ENCODE measurements at places on chromosomes 3 and 15.

DNA sequence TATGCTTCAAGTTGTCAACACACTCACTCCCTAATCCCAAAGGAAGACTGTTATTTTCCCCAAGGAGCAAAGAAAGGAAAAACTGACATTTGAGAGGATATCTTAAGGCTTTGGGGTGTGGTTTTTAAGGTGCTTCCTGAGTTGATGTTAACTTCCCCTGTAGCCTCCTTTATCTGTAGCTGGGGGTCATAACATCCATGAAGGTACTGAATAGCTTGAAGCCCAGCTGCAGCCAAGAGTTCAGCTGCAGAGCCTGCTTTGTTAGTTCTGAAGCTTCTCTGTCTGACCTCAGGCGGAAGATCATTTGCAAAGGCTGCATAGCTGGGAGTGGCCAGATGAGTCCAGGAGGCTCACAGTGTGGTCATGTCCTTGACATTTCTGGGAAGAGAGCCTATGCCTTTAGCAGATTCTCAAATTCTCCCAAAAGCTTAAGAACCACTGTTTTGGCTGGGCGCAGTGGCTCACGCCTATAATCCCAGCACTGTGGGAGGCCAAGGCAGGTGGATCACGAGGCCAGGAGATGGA, 165.4 kb downstream of the SV2B start:
- no peak for DNase-seq

- no peak for DNase-seq
Measured at GRCh38 chr3:51971350-51971749, 2.5 kb downstream of the ABHD14B start.

DNA sequence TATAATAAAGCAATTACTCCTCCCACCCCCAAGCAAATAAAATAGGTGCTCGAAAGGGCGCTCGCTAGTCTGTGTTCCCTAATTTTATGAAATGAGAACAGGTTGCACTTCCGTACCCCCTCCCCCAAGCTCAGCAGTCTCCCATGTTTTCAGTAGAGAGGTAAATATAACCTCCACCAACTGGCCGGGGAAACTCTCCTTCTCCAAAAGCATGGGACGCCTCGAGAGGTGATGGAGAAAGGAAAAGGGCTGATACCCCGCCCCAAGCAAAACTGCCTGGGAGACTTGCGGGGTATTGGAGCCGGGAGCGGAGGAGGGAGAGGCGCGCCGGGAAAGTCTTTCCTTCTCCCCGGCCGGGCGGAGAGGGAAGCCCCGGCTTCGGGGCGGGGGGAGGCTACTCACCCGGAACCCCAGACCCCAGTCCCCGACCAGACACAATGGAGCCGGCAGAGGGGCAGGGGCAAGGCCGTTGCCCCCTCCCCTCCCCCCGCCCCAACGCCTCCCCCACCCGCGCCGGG, 605 bp downstream of the DCUN1D1 start:
- no peak for DNase-seq

- DNase-seq: no peak
Measured at GRCh38 chr3:37114251-37115145, 59.9 kb downstream of the LRRFIP2 start.

DNA sequence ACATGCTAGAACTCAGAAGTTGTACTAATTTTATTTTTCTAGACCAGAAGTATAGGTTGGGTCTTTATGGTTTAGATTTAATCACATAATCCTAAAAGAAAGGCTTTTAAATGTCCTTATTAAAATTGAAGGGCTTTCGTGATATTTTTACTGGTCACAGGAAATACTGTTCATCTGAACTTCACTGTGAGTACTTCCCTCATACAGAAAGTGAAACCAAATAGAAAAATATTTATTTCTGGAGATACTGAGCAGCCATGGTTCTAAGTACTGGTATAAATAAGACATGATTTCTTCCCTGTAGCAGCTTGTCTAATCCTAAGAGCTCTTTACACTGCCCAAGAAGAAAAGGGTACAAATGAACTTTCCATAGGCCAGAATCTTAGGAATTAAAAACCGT, 2.0 kb downstream of the SNRK start:
- no peak for DNase-seq

GRCh38 chr3:117518364-117518763, 808.8 kb downstream of the TUSC7 start:
- no peak for DNase-seq

GRCh38 chr3:148128136-148128535, 569.6 kb upstream of the AGTR1 start:
- DNase-seq: no peak

DNA sequence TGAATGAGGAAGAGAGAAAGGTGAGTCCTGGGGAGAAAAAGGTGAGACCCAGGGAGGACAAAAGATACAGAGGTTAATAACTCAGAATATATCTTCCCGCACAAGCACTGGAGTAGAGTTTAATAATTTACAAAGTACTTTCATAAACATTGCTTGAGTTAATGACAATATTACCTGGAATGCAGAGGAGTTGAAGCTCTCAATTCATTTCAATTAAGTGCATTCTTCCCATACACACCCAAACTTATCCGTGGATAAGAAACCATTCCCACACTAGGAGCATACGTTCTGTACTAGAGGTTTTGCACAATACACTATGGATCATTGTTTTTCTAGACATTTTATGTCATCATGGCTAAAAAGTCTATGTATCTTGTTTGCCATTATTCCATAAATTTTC, 23.3 kb upstream of the KNG1 start:
- no peak for DNase-seq

GRCh38 chr3:22308871-22309270, 557.9 kb upstream of the ZNF385D start:
- no peak for DNase-seq

GRCh38 chr3:72977060-72977808, 19.4 kb upstream of the PPP4R2 start:
- no peak for DNase-seq

GRCh38 chr3:133742351-133743091, 3.7 kb upstream of the TF start:
- DNase-seq: no peak

DNA sequence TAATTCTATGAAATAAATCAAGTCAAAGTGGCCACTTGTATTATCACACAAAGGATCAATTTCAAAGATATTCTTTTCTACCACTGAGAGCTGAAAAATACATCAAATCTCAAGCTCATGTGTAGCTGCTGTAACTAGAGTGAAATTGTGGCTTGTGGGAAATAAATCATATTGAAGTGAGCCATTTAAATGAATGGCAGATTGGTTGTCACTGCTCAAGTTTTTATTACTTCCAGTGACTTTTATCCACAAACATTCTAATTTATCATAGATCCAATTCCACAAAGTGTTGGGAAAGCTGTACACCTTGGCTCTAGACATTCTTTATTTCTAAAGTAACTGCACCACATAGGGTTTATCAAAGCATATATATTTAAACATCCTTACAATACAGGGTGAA, 285.4 kb downstream of the CNTN3 start:
- DNase-seq: no peak

DNA sequence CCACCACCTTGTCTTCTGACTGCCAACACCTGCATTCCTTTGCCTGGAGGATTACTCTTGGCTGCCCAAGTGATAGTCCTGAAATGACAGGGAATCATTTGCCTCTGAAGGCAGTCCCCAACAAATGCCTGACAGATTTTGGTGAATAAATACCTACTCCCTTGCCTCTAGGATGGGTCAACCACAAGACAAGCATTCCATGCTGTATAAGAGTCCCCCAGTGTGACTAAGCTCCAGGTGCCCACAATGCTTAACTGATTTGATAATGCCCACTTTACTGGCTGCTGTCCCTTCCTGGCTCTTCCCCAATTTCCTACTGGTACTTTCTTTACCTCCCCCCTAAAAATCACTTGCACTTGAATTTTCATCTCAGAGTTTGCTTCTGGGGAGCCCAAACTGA, 14.8 kb downstream of the THRB start:
- no peak for DNase-seq

- DNase-seq: no peak
Measured at GRCh38 chr15:96011136-96011535, 319.4 kb upstream of the NR2F2 start.

- DNase-seq: peak; percentile 2
Measured at GRCh38 chr3:32239307-32240158, 1.1 kb downstream of the CMTM8 start.

- DNase-seq: peak; percentile 59
Measured at GRCh38 chr3:124688581-124689454, 41.4 kb upstream of the UMPS start.

- no peak for DNase-seq
Measured at GRCh38 chr3:82087958-82088357, 326.5 kb upstream of the GBE1 start.

- DNase-seq: no peak
Measured at GRCh38 chr3:24387000-24387399, 107.7 kb downstream of the THRB start.

- DNase-seq: no peak
Measured at GRCh38 chr3:55574671-55575070, 87.6 kb upstream of the WNT5A start.

- no peak for DNase-seq
Measured at GRCh38 chr3:175746308-175746707, 887.2 kb downstream of the NAALADL2 start.

DNA sequence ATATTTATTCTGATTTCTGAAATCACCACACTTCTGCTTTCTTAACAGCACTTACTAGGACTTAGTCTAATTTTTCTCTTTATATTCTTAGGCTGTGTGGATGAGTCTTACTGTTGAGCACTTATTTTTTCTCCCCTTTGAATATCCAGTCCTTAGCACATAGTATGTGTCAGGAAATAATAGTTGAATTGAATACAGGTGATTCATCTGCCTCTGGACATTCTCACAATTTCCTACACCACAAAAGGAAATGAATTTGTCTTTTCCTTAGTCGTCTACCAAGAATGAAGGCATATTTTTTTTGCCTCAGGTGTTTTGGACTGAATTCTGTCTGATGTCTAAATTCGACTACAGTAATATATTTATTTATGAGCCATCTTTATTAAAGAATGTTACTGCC, 204.2 kb downstream of the GHSR start:
- no peak for DNase-seq

DNA sequence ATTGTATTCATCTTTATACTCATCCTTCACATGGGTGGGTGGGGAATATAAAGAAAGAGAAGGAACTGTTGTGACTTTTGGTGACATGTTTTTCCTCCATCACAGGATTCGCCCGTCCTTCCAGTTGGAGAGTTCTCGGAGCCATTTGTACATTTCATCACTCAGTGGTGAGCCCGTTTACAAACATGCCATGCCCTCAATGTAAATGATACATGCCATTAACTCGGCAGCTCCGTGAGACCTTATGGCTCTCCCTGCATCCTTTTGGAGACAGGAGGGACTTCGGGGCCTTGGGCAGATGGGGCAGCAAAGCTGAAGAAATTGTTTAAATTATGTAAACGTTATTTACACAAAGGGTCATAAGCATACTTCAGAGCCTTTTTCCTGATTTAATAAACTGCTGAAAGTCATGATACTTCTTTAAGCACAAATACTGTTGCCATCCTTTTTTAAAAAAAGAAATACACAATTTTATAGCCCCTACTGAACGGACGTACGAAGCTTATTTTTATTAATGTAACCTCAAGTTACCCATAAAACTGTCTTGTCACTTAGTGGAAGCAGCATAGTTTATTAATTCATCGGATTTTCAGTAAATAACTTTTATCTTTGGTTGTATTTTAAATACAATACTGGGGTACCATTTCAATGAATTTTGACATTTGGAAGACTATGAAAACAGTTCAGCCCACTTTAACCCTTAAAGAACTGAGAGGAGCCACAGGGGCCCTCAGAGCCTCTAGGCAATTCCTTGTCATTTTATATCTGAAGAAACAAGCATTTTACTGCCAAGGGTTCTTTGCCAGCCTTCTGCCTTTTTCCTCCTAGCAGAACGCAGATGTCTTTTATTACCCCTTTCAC, 55.6 kb upstream of the SKOR1 start:
- no peak for DNase-seq

GRCh38 chr15:99451484-99451883, 114.3 kb upstream of the MEF2A start:
- no peak for DNase-seq

DNA sequence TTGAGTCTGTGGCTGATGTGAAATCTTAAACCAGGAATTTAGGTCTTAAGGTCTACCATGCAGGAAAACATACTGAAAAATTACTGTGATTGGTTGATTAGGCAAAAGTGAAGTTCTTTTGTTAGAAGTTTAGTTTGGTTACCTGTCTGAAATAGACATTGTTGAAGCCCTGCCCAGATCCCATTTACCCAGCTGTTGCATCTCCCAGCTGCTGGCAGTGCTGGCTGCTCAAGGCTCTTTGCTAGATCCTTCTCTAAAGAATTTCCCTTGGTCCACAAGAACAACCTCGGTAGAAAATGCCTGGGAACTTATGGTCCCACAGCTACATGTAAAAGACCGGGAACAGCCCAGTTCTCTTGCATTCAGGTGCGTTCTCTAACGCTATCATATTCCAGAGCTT, 137.3 kb downstream of the EDEM1 start:
- no peak for DNase-seq

DNA sequence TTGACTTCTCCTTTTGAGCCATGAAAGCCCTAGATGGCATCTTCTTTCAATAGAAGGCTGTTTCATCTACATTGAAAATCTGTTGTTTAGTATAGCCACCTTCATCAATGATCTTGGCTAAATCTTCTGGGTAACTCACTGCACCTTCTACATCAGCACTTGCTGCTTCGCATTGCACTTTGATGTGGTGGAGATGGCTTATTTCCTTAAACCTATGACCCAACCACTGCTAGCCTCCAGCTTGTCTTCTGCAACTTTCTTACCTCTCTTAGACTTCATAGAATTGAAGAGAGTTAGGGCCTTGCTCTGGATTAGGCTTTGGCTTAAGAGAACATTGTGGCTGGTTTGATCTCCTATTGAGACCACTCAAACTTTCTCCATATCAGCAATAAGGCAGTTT, 189.8 kb downstream of the PLCL2 start:
- DNase-seq: no peak

DNA sequence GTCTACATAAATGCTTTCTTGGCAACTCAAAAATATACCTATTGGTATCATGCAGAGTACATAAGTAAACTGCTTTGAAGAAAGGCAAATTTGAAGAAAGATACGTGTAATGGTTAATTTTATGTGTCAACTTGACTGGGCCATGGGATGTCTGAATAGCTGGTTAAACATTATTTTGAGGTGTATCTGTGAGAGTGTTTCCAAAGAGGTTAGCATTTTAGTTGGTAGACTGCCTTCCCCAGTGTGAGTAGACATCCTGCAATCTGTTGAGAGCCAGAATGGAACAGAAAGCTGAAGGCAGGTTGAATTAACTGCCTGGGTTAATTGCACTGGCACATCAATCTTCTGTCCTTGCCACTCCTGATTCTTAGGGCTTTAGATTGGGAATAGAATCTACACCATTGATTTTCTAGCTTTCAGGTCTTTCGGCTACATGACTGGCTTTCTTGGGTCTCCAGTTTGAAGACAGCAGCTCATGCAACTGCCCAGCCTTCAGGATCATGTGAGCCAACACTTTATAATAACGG, 98.3 kb downstream of the CMSS1 start:
- no peak for DNase-seq

- no peak for DNase-seq
Measured at GRCh38 chr15:94077938-94078337, 153.4 kb upstream of the MCTP2 start.

All from NCI-H1694 treated with DMSO at 0.1 percent for 48 hours (cell line).